Stimulated activated CD4-positive, alpha-beta T cell treated with anti-CD3 and anti-CD28 coated beads, Interleukin-12 subunit alpha, Interleukin-12 subunit beta, amount 100 ng/mL, for 4 hours (primary cell): ENCODE measurements at places on chromosomes 3 and 15.

GRCh38 chr3:156151824-156152428 lies 31.5 kb downstream of the KCNAB1 start:
- peak; percentile 37 for DNase-seq

- no peak for DNase-seq
Observed at GRCh38 chr3:167876620-167877281, 141.2 kb downstream of the SERPINI1 start.

- no peak for DNase-seq
Observed at GRCh38 chr15:100899601-100900000, 19.6 kb upstream of the LRRK1 start.

- DNase-seq, result no peak
Observed at GRCh38 chr15:86089422-86089821, 9.8 kb downstream of the AGBL1 start.

DNA sequence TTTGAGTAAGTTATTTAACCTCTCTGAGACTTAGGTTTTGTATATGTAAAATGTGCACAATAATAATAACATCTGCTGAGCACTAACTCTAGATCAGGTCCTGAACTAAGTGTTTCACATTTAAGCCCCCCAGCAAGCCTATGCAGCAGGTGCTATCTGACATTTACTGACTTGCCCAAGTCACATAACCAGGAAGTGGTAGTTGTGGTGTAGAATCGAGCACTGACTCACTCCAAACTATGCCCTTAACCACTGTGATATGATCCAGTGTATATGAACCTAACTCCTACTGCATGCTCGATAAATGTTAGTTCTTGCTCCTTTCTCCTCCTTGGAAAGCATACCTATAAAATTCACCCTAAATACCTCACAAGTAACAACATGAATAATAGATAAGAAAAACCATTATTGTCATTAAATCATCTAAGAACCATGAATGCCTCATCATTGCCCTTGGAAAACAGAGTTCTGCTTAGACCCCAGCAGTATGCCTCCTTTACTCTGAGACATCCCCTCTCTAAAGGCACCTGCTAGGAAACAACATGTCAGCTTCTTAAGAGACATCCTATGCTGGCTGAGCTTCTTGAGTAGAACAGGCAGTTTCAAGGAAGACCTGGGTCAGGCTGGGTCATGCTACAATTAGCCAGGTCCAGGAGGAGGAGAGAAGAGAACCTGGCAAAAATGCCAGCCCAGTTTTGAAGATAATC lies 3.0 kb upstream of the SHC4 start:
- DNase-seq, result no peak

- DNase-seq, result no peak
Observed at GRCh38 chr15:39151545-39151944, 429.3 kb upstream of the THBS1 start.

GRCh38 chr3:18529631-18530030 lies 104.5 kb upstream of the SATB1 start:
- DNase-seq, result no peak

DNA sequence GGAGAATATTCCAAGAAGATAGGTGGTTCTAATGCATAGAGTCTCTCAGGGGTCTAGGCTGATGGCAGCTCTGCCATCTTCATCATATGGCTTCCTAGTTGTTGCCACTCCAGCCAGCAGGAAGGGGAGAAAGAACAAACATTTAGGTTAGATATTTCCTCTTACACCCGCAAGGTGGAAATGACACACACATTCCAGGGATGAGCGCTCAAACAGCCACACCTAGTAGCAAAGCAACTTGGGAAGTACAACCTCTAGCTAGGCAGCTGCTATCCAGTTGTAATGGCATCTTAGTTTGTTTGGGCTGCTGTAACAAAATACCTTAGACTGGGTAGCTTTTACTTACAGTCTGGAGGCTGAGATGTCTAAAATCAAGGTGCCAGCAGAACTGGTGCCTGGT lies 51.9 kb upstream of the ADAMTSL3 start:
- DNase-seq, result no peak
